Hypothalamus (tissue), 51 donors: ENCODE measurements at places on chromosomes 6 and 20.
A peak's percentile ranks its signal among the peaks of the same experiment; 100 is the strongest.

GRCh38 chr20:2708073-2708415 is 15.5 kb downstream of the EBF4 start:
- DNase-seq: no peak

GRCh38 chr20:25692499-25692898 is 4.2 kb downstream of the ZNF337 start:
- no peak for DNase-seq

DNA sequence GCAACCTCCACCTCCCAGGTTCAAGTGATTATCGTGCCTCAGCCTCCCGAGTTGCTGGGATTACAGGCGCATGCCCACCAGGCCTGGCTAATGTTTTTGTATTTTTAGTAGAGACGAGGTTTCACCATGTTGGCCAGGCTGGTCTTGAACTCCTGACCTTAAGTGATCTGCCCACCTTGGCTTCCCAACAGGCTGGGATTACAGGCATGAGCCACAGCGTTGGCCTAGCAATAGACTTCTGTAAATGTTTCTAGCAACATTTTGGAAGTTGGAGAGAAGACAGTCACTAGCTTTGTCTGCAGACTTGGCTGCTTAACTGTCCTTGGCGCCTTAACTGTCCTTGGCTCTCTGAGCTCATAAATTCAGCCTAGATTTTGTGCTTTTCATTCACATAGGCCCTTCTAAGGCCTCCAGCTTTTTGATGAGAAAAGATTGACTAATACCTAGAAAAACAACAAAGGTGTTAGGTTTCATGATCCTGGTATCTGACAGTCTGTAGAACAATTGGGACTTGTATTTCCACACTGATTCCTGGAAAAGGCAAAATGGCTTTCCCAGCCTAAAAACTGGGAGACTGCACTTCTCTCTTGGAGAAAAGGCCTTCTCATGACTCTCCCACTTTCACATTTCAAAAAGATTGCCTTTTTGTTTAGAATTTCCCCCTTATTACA is 49.7 kb downstream of the OR2B2 start:
- DNase-seq: no peak

- no peak for DNase-seq
Observed at GRCh38 chr6:164133095-164133494, 718.6 kb downstream of the QKI start.

DNA sequence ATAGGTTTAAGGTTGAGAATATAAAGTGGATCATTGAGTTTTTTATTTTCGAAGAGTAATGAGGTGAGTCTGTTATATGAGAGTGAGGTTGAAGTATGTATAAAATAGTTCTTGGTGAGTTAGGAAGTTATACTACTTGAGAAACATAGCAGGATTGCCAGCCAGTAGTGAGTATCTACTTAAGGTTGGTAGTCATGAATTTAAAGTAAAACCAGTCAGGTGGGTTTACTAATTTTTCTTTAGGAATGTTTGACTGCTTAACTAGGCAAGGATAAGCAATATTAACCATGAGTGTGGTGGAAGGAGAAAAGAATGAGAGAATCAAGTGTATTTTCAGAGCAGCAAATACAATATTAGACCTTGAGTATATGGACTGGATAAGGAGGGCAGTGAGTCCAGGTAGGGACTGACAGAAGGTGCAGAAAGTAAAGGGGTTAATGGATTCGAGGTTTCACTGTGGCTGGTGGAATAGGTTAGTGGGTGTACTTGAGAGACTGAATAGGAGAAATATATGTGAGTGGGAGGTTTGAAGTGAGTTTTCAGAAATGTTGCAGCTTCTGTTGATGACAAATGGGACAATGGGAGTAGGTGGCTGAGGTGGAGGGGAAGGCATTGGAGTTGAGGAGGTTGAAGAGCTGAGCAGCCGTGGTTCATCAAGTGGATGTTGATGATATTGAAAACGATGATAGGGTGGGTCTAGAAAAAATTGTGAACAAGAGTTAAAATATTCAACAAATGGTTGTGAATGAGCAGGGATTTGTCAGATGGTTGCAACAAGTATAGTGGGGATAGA is 232.5 kb upstream of the ASCC3 start:
- peak; percentile 47 for DNase-seq

DNA sequence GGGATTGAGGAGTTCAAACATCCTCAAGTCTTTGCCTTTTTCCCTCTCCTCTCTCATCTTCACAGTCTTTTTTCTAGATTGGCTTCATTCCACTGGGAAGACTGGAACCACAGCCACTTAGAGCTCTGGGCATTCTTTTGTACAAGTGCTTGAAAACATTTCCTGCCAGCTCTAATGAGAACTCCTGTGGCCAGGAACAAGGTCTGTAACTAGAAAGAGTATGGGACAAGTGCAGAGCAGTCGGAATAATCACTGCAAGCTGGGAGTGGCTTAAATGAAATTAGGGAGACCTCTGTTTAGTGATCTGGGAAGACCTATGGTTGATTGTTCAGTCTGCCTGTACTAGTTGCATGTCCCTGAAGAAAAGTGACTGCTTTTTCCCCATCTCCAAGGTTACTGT is 41.0 kb upstream of the SMIM8 start:
- DNase-seq: no peak

- DNase-seq: no peak
Observed at GRCh38 chr6:159977255-159977903, 8.5 kb downstream of the IGF2R start.

DNA sequence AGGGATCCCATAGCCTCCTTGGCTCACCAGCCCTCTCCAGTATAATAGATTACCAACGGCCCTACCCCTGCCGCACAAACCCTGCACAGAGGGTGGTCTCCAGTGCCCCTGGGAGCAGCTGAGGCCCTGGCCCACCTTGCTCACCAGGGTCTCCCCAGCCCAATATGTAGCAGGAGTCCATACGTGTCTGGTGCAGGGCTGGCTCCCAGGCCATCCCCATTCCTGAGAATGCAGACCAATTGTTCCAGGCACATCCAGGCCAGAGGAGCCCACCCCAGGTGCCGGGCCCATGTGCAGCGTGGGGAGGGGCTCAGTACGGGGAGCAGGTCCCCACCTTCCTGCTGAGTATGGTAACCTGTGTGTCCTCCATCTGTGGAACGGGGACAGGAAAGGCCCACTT is 251.9 kb downstream of the TAF4 start:
- DNase-seq: no peak

- no peak for DNase-seq
Observed at GRCh38 chr6:92354270-92354829, 1065.0 kb downstream of the EPHA7 start.

DNA sequence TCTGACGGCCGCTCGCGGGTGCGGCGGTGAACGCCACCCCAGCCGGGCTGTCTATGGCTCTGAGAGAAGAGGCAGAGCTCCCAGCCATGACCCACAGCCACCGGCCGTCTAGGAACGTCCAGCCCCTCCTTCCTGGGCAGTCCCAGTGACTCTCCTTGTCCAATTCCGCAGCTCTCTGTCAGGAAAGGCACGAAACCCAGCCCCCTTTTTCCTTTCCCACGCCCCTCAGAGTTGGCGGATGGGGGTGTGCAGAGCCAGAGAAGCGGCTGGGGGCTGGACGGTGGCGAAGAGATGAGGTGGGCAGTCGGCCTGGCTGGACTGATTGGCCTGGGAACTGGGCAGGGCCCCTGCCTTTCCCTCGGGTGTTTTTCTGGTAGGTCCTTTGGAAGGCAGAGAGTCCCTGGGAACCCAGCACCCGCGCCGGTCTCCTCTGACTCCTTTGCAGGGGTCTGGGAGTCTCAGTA is 1.5 kb downstream of the EBF4 start:
- no peak for DNase-seq

DNA sequence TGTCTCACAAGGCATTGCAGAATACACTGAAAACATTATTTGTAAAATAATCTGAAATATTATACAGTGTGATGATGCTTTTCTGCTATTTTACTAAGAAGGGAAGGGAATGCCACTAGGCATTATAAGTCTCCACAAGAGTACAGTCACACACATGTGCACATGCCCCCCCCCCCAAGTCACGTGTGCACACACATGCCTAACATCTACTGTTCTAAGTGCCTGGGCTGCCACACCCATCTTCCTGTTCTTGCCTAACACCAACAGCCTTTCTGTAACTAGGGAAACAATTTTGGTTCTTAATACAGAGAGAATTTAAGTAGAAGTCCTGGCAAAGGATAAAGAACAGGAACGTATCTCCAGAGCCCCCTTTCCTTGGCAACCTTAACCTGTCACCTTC is 58.2 kb upstream of the BCLAF1 start:
- no peak for DNase-seq

- DNase-seq: no peak
Observed at GRCh38 chr6:144715344-144715743, 430.2 kb downstream of the UTRN start.

- no peak for DNase-seq
Observed at GRCh38 chr6:150937132-150937906, 71.8 kb downstream of the MTHFD1L start.

GRCh38 chr6:158043008-158043407 is 61.3 kb downstream of the SYNJ2 start:
- DNase-seq: no peak

- DNase-seq: no peak
Observed at GRCh38 chr6:119311514-119312142, 37.9 kb downstream of the MAN1A1 start.

GRCh38 chr6:127464881-127465459 is 5.8 kb upstream of the KIAA0408 start:
- peak; percentile 11 for DNase-seq

DNA sequence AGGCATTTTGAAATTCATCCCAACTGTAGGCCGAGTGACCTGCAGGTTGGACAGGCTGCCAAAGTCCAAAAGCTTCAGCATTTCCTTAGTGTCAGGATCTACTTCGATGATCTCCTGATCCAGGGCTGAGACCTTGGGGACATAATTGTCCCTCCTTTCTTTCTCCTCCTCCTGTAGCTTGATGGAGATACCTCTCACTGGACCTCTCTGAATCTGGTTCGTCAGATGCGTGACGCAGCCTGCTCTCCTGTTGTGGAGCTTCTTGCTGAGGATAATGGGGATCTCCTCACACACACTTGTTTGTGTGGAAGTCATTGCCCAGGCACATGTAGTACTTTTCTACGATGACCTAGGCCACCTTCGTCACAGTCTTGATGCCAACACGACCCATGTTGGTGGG is 1.5 kb upstream of the MAS1L start:
- DNase-seq: no peak

GRCh38 chr20:32792731-32793458 is 26.9 kb upstream of the MAPRE1 start:
- DNase-seq: no peak

GRCh38 chr6:52361945-52362442 is at the start of gene PAQR8:
Gene PAQR8, plus strand, starts transcription at chr6:52362151. Its CDS starts 41,063 bp downstream, at chr6:52403214.
- peak; percentile 82 for DNase-seq

- no peak for DNase-seq
Observed at GRCh38 chr6:157054531-157054979, 268.8 kb downstream of the TMEM242 start.

- no peak for DNase-seq
Observed at GRCh38 chr6:85458782-85459181, 8.9 kb downstream of the NT5E start.

GRCh38 chr20:53177687-53178086 is 205.5 kb downstream of the TSHZ2 start:
- DNase-seq: no peak

DNA sequence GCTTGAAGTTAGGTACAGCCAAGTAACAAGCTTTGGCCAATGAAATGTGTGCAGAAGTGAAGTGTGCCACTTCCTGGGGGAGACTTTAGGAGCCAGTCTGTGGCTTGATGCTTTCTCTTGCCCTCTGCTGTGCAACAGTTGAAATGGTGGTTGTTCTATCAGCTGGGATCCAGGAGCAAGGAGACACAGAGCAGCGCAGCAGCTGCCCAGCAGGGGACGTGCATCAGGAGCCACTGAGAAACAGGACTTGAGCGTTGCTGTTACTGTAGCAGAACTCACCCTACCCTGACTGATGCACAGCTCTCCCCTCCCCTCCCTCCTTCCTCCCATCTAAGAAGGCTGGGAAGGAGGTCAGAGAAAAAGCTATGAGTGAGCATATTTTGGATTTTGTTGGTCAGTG is 18.9 kb upstream of the CCN5 start:
- no peak for DNase-seq

GRCh38 chr20:39885975-39886649 is 802.9 kb downstream of the MAFB start:
- no peak for DNase-seq

GRCh38 chr6:80921861-80922460 is 815.5 kb downstream of the BCKDHB start:
- DNase-seq: no peak

DNA sequence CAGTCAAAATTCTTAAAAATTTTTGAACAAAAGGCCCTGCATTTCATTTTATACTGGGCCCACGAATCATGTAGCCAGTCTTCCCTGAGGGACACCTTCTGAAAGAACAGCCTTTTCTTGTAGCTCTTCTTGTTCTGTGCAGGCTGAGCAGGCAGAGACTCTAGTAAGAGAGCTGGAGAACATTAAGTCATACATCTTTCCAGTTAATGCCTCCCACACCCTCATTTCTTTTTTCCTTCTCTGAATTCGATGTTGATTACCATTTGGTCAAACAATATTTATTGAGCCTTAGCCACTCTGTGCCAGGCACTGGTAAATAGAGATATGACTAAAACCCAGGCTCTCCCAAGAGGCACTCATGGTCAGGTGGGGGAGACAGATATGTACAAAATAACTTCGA is 33.6 kb downstream of the METTL24 start:
- no peak for DNase-seq

- DNase-seq: no peak
Observed at GRCh38 chr6:75642311-75642710, 40.6 kb downstream of the SENP6 start.

GRCh38 chr6:98358173-98358572 is 476.2 kb upstream of the POU3F2 start:
- no peak for DNase-seq

GRCh38 chr20:21398109-21399004 is 1.0 kb upstream of the NKX2-4 start:
- DNase-seq: no peak

GRCh38 chr6:168012431-168013249 is 15.2 kb downstream of the KIF25 start:
- DNase-seq: no peak

DNA sequence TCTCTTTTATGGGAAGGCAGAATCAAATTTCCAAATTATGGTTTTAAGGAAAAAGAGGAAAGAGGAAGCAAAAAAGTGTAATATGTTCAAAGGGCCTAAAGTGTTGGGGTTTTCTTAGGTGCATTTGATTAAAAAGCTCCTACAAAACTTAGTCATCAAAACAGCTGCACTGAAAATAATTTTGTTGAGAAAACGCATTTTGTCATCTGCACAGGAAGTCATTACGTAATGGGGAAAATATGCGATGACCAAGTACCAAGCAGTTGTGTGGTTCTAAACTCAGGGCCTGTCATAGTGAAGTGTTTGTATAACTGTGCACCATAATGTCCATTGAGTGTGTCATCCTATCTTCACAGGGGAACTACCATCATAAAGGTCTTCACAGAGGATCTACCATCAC is 15.6 kb downstream of the HAO1 start:
- DNase-seq: no peak

DNA sequence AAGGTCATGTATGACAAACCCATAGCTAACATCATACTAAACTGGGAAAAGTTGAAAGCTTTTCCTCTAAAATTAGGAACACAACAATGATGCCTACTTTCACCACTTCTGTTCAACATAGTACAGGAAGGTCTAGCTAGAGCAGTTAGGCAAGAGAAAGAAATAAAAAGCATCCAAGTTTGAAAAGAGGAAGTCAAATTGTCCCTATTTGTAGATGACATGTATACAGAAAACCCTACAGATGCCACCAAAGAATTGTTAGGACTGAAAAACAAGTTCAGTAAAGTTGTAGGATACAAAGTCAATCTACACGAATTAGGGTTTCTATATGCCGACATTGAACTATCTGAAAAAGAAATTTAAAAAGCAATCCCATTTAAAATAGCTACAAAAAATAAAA is 89.4 kb upstream of the GLP1R start:
- DNase-seq: no peak

- DNase-seq: no peak
Observed at GRCh38 chr6:134609716-134610261, 291.9 kb upstream of the SGK1 start.
